Stimulated activated CD4-positive, alpha-beta T cell treated with anti-CD3 and anti-CD28 coated beads, Interleukin-15, amount 100 ng/mL, for 1 hour (primary cell): ENCODE measurements at places on chromosomes 5 and 9.

DNA sequence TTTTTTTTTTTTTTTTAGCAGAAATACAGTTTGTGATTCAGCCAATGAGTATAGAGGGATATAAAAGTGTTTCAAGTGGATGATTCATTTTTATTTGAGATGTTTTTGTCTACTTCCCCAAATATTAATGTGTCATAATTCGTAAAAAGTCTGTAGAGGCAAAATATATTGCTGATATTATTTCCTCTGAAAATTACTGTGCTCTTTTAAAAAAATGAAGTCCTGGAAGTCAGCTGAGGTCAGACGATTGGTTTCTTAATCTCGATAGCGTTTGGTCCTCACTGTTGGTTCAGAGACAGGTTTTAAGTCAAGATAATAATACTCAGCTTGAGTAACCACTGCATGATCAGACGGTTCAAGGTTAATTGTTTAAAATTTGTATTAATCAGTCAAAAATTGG is 19.5 kb downstream of the IL9 start:
- DNase-seq: no peak

DNA sequence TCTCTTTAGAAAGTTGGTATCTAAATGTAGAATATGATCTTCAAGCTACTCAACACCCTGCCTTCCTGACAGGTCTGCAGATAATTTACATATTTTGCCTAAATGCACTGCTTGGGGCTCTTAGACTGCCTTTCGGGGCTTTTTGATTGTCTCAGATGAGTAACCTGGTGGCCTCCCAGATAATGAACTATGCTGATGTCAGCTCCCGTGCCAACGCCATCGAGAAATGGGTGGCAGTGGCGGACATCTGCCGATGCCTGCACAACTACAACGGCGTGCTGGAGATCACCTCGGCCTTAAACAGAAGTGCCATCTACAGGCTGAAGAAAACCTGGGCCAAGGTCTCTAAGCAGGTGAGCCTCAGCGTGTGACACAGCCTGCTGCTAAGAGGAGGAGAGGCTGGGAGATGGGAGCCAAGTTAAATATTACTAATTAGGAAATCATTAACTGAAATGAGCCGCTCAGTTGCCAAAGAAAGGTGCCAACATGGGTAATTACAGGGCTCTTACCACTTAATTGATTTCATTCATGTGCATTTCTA is 20.8 kb upstream of the CKMT2 start:
- DNase-seq: no peak

DNA sequence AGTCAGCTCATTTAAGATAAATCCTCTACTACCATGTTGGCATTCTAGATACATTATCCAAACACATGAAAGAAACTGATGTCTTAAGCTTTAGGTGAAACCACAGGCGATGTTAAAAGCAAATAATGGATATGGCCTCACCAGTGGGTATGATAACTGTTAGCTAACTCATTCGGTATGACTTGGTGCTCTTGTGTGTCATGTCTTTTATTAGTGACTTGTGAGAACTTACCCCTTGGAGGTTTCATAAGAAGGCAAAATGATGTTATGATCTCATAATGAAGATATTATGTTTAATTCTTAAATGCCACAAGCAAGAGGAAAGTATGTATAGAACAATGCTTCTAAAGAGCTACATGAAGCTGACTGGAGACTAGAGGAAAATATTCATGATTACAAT is 1227.0 kb downstream of the EFNA5 start:
- DNase-seq: no peak

DNA sequence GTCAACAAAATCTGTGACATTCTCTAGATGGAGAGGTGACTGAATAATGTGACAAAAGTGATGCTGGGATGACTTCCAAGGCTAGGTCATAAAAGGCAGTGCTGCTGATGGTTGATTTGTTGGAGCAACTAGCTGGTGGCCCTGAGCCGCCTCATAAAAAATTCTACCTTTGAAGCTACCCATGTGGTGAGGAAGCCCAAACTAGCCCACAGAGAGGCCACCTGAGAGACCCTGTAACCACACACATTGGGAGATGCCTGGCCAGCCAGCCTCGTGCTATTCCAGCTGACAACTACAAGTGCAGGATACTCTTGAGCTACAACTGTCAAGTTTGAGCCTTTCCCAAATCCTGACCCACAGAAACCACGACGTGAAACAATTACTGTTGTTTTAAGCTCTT is 22.7 kb downstream of the CLTA start:
- DNase-seq: no peak

DNA sequence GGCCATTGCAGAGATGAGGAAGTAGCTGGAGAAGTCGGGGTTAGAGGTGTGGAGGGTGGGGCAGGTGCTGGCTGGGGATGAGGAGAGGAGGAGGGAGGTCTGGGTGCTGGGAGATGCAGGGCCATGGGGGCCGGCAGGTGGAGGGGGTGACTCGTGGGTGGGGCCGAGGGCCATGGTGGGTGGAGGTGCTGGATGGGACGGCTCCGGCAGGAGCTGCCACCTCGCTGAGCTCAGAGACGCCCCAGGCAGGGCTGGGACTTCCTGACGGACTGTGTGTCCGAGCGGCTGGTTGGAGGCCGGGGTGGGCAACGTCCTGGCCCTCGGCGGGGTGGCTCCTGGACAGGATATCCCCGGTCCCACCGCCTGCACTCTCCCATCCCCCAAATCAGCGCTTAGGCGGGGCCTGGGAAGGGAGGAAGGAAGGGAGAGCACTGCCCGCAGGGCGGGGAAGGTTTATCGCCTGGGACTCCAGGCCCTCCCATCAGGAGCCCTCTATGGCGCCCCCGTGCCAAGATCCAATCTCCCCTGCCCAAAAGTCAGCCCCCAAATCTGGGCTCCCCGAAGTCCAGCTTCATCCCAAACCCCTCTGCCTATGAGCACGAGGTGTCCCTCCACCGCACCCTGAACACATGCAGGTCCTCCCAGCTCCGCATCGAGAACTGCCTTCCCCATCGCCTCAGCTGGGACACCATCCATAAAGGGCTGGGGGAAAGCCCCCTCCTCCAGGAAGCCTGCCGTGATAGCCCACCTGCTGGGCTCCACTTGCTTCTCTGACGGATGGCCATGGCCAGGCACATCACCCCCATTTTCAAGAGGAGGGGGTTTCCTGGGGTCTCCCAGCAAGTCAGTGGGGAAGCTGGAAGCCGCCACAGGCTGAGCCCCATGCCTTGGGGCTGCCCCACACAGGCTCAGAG is 58.3 kb upstream of the NOTCH1 start:
- DNase-seq: no peak

DNA sequence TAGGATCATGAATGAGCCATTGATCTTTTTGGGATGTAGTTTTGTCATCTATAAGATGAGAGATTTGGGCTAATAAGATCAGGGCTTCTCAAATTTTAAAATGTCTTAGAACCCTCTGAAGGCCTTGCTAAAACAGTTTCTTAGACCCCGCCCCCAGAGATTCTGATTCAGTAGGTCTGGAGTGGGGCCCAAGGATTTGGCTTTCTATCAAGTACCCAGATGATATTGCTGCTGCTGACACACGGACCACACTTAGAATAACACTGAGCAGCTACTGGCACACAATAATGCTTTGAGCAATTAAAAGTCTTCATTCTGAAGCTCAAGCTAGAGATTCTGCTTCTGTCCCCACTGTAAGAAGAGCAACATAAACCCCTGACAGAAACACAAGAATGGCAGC is 216.7 kb downstream of the SMARCA2 start:
- DNase-seq: no peak

GRCh38 chr9:130111786-130112537 is 58.3 kb downstream of the GPR107 start:
- DNase-seq: no peak

- no peak for DNase-seq
Measured at GRCh38 chr5:148145916-148146315, 22.4 kb upstream of the SPINK14 start.

DNA sequence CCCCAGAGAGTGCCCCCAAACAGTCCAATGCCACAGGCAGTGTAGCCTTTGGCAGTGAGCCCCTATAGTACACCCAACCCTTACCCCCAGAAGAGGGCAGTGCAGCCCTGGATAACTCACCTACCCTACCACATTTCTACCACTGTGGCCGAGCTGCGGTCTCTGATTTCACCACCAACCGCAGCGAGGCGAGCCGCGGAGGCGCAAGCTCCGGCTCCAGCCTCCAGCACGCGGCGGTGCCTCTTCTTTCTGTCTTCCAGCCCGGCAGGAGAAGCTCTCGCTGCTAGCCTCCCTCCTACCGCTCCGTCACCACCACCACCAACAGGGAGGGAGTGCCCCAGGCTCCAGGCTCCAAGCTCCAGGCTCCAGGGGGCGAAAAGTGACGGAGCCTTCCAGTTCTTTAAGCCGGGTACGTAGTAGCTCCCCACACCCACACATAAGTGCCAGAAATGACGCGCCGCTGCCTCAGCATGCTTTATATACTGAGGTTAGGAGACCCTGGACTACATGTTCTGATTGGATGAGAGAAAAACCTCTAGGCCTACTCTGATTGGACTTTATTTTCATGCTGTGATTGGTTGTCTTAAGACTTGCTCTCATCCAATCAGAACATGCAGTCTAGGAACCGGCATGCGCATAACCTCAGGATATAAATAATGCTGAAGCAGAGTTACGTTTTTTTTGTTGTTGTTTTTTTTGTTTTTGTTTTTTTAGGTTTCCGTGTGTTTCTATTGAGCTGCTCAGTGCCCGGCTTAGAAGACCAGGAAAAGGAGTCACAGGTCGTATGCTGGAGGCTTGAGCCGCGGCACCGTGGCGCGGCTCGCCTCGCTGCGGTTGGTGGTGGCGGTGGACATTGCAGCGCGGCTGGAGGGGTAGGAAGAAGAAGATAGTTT is at the start of gene PCAT7:
PCAT7 (plus strand) TSS at position 645 of the 893 bp plus-strand sequence.
- DNase-seq: no peak

DNA sequence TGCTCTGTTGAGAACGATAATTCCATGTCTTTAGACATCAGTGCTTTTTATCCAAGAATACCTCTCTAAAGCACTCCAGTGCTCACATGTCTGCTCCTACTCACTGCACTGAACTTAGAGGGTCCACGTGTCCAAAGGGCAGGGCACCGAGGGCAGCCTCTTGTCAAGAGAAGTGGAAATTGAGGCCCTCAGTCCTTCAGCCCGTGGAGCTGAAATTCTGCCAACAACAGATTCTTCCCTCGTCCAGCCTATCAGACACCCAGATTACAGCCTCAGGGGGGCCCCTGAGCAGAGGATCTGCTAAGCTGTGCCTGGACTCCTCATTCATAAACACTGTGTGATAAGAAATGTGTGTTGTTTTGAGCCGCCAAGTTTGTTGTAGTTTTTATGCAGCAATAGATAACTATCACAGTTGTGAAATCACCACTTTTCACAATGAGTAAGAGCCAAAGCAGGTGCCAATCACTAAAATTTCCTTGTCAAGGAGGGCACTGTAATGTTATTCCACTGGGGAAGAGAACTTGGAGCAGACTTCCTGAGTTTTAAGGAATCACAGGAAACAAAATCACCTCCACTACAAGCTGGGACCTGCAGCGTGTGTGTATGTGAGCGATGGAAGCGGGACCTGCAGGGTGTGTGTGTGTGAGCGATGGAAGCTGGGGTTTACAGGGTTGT is 58.8 kb upstream of the IGFBPL1 start:
- DNase-seq: no peak

DNA sequence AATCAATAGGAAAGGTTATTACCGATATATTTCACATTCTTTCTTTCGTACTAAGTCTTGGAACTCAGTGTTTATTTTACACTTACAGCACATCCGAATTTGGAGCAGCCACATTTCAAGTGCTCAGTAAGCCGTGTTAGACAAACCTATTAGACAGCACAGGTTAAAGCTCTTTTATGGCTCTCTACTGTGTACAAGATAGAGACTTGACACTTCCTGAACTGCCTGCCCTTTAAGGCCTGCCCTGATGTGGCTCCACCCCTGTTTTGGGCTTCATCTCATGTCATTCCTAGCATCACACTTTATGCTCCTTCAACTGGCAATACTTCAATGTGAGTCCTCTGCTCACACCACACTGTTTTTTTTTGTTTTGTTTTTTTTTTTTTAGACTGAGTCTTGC is 23.5 kb upstream of the SUSD1 start:
- no peak for DNase-seq
